ENCODE measurements at places on chromosomes 16 and 17.

DNA sequence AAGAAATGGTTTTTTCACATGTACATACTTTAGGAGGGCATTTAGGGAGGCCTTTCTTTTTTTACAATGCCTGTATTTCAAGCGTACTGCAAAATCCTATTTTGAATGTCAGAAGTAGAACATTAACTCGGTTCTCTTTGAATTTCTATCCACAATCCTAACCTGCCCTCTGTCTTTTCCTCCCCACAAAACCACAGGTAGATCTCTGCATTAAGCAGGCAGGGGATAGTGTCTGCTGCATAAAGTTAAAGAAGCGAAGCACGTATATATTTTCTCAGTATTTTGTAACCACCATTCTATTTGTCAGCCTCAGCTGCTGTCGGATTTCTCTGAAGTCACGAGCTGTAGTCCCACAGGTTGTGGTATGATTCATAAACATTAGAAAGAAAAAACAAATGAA lies 137.5 kb downstream of the SHISA6 start:
- DNase-seq, result no peak

DNA sequence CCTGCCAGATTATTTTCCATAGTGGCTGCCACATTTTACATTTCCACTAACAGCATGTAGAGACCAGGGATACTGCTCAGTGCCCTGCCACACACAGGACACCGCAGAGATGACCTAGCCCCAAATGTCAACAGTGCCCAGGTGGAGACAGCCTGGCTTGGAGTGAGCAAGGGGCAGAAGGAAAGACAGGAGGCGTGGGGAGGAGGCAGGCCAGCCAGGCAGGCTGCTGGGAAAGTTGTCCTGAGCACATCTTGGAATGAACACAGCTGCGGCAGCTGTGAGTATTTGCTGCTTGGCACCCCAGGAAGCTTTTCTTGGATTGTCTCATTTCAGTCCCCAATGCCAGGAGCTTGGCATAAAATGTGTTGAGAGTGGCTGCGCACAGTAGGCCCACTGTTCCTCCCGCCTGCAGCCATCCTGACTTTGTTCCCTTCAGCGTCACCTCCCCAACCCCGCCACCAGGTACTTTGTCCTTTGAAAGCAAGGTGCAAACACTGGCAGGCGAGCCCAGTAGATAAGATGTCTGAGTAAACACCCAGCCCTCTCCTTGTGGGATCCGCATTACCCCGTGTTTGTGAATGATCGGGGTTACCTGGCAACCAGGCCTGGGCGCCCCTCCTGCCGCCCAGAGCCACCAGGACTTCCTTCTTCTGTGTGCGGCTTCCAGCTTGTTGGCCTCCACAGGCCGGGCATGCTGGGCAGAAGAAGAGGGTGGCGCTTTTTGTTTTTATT lies 114.0 kb downstream of the CMIP start:
- no peak for DNase-seq

- DNase-seq, result no peak
Measured at GRCh38 chr16:79316004-79316458, 284.5 kb downstream of the MAF start.

DNA sequence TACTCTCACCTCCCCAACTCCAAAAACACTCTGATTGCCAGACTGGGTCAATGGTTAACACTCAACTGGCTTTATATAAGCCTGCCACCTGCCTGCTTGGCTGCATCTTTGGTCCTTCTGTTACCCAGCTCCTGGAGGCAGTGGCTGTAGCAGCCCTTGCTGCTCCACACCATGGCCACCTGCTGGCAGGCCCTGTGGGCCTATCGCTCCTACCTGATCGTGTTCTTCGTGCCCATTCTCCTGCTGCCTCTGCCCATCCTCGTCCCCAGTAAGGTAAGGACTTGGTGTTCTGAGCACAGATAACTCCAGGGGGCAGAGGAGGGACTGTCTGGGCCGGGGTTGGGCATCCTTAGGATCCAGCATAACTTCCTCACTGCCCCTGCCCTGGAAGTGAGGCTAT lies at the start of gene SLC13A2:
TSS of gene SLC13A2 (plus strand) at position 103 of the 400 bp plus-strand sequence. CDS start at position 172, 69 bp downstream.
- DNase-seq, result no peak

GRCh38 chr17:49216953-49217650 lies 6.6 kb downstream of the ABI3 start:
- no peak for DNase-seq

GRCh38 chr17:31815212-31815730 lies 43.8 kb downstream of the COPRS start:
- DNase-seq, result no peak

GRCh38 chr17:78133971-78134898 lies 3.7 kb downstream of the TMC8 start:
- DNase-seq, result peak; percentile 62

DNA sequence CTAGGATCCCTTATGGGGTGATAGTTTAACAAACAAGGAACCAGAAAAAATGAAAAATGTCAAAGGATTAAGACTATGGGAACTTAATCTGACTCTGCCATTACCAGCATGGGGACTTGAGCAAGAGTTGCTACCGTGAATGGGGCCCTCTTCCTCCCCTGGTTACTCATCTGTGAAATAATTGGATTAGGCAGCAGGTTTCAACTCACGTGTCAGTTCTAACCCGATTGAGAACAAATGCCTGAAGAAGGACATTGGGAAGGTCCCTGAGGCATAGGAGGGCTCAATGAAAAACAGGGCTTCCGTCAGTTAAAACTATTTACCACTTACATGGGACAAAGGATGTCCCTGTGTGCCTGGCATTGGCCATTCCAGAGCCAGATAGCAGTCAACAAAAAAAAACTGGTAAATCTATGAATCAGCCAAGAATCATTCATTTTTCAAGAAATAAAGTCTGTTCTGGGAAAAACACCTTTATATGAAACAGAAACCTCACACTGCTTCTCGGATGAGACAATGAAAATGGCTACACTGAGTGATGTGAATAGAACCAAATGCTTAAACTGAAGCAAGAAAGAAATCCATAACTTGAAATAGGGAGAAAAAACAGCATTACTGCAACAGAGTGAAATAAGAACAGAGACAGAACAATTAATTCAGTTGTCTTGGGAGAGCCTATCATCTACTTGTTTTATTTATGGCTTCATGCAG lies 104.3 kb downstream of the ADAMTS18 start:
- no peak for DNase-seq

GRCh38 chr17:36523113-36523512 lies 11.6 kb downstream of the MYO19 start:
- DNase-seq, result no peak

DNA sequence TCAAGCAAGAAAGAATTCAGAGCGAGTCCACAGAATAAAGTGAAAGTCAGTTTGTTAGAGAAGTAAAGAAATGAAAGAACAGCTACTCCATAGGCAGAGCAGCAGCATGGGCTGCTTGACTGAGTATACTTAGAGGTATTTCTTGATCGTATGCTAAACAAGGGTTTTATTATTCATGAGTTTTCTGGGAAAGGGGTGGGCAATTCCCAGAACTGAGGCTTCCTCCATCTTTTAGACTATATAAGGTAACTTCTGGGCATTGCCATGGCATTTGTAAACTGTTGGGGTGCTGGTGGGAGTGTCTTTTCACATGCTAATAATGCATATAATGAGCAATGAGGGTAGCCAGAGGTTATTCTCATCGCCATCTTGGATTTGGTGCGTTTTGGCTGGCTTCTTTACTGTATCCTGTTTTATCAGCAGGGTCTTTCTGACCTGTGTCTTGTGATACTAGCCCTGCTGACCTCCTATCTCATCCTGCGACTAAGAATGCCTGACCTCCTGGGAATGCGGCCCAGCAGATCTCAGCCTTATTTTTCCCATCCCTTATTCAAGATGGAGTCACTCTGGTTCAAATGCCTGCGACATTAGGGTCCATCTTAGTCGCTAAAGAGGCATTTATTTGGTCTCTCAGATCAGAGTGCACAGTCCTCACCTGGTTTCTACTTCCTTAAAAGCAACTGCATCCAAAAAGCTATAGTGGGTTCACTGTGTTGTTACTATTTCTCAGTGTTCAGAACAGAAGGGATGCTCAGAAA lies 100.6 kb upstream of the CACNG5 start:
- no peak for DNase-seq

DNA sequence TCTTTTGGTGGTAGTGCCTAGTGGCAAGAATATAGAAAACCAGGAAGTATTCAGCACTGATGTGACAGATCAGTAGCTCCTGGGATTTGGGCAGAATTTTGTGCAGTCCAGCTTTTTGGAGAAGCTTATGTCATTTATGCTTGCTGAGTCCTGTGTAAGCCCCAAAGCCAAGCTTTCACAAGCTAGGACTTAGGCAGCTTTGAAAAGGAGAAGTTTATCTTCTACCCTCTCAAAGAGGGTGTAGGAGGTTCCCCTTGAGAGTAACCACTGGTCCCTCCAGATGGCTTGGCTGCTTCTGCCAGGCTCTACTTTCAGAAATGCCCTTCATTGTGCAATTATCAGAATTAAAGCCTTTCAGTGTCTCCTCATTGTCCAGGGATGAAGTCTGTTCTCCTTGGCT lies 78.8 kb downstream of the CES1 start:
- no peak for DNase-seq

DNA sequence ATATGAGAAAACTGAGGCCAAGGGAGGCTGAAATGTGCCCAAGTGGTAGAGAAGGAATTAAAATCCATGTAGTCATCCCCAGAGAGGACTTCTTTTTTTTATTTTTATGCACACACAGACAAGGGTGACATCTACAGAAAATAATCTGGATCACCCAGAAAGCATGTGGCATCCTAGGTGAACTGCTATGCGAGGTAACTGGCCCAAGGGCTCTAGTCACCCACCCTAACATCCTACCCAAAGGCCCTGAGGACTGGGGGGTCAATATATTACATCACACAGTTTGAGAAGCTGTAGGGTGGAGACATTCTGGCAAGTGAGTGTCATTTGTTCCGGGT lies 23.3 kb downstream of the TEX14 start:
- DNase-seq, result no peak

DNA sequence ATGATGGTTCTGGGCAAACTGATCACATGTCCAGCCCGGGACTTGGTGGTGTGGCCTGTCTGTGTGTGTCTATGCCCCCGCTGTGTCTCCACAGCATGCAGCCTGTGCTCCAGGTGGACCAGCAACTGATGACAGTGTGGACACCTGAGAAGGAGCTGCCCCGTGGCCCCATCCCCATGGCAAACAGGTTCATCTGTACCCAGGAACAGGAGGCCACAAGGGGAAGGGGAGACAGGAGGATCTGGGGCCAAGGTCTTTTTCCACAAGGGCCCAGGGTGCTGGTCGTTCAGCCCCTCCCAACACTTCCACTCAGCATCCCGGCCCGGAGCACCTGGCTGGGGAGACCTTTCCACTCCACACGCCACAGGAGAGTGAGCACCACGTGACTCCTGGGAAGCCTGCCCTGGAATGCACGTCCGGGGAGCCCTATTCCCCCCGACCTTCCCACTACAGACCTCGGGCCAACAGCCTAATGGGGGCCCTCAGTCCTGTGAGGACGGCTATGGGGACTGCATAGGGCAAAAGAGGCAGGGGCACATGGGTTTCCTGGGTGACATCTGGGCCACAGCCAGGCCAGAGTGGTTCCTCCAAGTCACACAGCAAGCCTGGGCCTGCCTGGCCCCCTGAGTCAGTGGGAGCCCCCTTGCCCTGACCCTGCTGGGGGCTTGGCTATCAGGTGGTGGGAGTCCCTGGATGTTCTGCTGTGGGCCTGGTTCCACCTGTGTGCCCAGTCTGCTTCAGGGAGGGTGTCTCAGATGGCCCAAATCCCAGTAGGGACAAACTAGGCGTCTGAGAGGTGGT lies 20.8 kb upstream of the NXPH3 start:
- DNase-seq, result no peak

Measured in stimulated activated CD8-positive, alpha-beta memory T cell treated with anti-CD3 and anti-CD28 coated beads, Interleukin-4, amount 100 ng/mL, for 1 hour (primary cell).